ENCODE measurements at places on chromosomes 11 and 22.

DNA sequence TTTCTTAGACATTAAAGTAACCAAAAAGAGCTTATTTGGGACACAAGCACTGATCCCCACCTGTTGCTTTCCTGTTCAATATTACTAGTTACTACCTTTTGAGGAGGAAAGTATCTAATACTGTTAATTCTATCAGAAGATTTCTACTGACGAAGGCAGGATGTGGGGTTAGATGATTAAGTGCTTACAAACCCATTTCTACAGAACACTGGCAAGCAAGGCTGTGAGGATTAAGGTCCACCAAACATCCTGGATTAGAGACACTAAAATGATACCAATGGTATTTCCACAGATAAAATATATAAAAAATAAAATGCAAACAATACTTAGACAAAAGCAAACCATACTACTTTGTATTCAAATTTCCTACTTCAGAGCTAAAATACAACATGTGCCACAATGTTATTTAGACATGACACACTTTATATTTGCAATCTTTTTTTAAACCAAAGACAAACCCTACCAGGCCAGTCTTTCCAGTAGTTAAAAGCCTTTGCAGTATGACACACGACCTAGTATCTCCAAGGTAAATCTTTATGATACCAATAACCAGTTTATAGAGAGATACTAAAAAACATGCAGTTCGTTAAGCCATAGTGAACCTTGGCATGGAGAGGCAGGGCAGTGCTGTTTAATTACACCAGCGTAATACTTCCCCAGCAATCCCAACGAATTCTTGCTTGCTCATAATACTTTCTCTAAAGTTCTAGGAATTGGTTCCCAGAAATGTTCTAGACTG lies 71.2 kb upstream of the TP53AIP1 start:
- no peak for DNase-seq

DNA sequence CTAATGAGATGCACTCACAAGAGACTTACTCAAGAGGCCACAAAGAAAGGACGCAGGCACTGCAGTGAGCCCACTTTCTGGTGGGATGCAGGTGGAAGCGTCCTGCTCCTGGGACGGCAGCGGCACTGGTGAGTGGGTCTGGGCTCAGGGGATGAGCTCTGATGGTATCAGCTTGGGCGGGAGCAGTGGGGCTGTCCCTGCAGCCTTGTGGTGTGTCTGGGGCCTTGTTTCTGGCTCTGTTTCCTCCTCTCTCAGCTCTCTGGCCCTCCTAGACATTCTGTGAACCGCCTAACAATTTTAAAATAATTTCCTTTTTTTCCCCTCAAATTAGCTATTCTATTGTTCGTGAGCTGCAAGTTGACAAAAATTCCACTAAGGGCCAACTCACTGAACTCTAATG lies 8.8 kb upstream of the ST14 start:
- no peak for DNase-seq

- DNase-seq = no peak
Observed at GRCh38 chr22:48106715-48107259, 1344.3 kb downstream of the TBC1D22A start.

DNA sequence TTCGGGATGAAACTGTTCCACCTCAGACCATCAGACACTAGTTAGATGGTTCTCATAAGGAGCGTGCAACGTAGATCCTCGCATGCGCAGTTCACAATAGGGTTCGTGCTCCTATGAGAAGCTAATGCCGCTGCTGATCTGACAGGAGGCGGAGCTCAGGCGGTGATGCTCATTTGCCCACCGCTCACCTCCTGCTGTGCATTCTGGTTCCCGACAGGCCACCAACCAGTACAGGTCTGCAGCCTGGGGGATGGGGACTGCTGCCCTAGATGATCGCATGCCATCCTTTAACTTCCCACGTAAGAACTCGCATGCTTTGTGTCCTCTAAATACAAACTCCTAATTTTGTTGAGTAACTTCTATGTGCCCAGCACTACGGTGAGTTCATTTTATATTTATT lies 62.6 kb downstream of the EFCAB6 start:
- DNase-seq = no peak

GRCh38 chr11:44766112-44766971 lies 39.6 kb downstream of the TSPAN18 start:
- peak; percentile 93 for DNase-seq

DNA sequence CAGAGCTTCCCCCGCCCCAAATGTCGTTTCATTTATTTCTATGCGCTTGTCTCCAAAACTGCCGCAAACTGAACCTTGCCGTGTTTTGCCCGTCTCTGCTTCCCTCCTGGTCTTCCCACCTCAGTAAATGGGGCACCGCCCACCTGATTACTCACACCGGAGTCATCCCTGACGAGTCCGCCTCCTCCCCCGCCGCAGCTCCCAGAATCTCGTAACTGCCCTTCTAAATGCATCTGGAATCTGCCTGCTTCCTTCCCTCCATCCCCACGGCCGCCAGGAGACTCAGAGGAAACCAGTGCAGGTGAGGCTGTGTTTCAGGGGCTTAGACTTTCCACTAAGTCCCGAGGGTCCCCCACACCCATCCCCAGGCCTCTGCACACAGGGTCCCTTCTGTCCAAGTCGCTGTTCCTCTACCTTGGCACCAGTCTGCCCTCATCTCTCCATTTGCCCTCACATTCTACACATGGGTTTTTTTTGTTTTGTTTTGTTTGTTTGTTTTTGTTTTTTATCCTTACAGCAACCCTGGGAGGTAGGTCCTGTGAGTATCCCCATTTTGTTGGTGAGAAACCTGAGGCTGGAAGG lies 62.6 kb upstream of the PHF21B start:
- peak; percentile 27 for DNase-seq

DNA sequence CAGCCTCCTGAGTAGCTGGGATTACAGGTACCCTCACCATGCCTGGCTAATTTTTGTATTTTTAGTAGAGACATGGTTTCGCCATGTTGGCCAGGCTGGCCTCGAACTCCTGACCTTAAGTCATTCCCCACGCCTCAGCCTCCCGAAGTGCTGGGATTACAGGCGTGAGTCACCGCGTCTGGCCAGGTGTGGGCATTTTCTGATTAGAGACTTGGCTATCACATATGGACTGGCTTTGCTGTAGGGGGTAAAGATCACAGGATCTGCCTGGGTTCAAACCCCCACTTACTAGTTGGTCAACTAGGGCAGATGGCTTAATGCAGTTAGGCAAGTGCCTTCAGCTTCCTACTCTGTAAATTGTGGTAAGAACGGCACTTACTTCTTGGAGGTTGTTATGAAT lies 6.5 kb downstream of the CD248 start:
- no peak for DNase-seq

DNA sequence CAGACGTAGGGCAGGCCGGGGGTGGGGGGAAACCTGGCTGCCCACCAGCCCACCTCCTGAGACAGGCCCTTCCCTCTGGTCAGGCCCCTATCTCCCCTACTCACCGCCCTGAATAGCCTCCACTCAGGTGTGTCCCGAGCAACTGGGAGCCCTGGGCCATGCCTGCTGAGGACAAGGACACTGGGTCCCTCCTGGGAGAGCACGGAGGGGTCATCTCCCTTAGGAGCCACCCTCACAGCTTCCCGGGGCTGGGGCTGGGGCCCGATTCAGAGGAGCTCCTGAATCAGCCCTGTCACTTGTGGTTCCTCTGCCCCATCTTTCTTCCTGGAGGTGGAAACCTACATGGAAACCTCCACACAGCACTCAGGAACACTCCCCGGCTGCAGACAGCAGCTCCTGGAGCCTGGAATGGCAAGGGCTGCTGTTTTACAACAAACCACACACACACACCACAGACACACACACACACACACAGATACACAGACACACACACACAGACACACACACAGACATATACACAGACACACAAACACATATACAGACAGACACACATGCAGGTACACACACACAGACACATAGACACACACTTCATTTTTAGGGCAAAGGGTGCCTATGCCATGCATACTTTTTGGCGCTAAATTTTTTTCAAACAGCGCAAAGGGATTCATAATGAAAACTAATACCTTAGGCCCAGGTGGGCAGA lies 9.6 kb upstream of the EMID1 start:
- DNase-seq = no peak

- DNase-seq = no peak
Observed at GRCh38 chr11:82089426-82089825, 644.2 kb downstream of the FAM181B start.

DNA sequence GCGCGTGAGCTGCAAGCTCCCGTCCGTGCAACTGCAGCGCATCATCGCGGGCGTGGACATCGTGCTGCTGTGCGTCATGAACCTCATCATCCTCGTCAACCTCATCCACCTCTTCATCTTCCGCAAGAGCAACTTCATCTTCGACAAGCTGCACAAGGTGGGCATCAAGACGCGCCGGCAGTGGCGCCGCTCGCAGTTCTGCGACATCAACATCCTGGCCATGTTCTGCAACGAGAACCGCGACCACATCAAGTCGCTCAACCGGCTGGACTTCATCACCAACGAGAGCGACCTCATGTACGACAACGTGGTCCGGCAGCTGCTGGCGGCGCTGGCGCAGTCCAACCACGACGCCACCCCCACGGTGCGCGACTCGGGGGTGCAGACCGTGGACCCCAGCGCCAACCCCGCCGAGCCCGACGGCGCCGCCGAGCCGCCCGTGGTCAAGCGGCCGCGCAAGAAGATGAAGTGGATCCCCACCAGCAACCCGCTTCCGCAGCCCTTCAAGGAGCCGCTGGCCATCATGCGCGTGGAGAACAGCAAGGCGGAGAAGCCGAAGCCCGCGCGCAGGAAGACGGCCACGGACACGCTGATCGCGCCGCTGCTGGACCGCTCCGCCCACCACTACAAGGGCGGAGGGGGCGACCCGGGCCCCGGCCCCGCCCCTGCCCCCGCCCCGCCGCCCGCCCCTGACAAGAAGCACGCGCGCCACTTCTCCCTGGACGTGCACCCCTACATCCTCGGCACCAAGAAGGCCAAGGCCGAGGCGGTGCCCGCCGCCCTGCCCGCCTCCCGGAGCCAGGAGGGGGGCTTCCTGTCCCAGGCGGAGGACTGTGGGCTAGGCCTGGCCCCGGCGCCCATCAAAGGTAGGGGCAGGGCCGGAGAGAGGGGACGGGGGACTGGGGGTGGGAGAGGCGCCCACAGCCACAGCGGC lies 7.3 kb downstream of the PANX2 start:
- no peak for DNase-seq

DNA sequence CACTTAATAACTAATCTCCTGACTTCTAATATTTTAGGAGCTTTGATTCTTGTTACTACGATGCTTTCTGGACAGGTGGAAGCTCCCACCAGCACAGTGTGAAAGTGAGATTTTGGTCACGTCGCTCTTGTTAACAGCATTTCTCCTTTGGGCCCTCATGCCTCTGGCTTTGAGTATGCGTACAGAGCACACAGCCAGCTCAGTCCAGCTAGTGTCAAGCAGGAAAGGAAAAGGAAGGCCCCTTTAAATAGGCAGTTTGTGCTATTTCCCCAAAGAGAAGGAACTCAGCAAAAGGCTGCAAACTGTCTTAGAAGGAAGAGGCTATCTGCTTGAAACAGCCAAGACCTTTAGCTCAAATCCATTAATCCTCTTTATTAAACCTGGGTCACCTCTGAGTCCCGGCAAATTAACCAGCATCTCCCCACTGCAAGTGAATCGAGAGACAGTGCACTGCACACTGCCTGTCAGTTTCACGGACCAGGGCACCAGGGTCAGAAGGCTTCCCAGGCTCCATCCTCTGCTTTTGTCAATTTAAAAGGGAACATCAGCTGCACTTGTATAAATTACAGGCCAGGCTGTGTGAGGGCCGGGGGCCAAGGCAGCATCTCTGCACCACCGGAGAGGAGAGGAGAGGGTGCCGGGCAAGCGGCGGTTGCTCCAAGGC lies 34.7 kb downstream of the OPCML start:
- DNase-seq = no peak

DNA sequence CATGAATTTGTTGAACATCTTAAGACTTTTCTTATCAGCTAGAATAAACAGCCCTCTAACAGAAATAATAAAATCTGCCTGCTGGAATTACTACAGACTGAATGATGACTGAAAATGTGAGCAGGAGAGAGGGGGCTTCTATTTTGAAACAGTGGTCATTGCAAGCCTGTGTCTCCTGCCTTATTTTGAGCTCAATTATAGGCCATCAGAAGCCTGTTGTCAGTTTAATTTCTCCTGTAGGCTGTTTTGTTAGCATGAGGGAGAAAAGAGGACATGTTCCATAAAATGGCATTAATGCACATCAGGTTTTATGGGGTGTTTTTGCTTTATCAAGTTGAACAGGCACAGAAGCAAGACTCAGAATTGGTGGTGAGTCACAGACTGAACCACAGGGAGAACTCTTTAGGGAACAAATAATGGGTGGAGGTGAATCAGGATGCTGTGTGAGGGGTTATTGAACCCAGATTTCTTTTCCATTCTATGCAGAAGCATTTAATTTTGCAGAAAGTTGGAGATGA lies 129.1 kb downstream of the PARVA start:
- peak; percentile 50 for DNase-seq

DNA sequence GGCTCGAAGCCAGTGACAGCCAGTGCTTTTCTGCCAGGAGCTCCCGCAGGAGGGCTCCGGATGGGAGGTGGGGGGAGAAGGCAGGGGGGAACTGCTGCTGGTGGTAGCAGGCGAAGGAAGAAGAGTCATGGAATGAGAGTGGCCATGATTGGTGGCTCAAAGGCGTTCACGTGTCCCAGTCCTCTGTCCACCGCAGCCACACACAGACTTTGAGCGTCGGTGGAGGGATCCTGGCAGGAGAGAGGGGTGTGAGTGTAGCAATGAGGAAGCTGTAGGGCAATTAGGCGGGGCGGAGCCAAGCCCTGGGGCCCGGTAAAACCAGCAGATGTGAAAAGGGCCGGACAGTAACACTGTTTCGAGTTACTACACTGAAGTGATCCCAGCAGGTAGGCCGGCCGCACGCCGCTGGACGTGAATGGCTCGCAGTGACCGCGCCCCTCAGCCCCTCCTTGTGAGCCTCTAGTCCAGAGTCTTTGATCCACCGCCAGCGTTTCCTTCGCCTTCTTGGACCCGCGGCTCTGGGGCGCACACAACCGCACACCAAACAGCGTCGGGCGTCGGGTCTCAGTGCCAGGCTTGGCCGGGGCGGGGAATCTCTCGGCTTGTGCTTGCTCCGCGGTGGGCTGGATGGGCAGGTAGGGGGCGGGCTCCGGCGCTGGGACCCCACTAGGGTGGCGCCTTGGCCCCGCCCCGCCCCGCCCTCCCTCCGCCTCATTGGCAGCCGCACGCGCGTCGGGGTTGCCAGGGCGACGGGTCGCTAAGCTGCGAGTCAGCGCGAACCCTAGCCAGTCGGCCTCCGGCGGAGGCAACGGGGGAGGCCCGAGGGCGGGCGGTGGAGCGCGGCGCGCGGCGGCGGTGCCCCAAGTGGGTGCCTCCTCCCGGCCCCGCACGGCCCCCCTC lies at the start of gene LRRC10B:
Gene LRRC10B (plus strand): TSS at position 788 of the 900 bp plus-strand sequence. CDS start 250 bp downstream, outside the sequence.
- no peak for DNase-seq

- no peak for DNase-seq
Observed at GRCh38 chr11:129285402-129285786, 90.3 kb upstream of the BARX2 start.

GRCh38 chr22:26535603-26535908 lies 23.3 kb upstream of the TFIP11 start:
- no peak for DNase-seq

DNA sequence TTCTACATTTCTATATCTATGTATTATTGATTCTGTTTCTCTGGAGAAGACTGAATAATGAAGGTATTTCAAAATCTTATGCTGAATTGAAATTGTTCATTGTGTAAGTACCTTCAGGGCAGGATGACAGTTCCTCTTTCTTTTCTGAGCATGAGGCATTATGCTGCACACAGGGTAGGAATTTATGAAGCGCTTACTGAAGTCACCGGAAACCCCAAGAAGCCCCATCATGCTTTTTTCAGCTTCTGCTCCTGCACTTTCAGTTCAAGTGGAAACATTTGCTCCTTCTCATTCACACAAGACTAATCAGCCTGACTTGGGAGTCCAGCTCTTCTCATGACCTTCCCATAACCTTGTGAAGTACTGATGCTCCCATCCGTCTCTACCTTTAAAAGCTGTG lies 314.7 kb upstream of the SORL1-AS1 start:
- DNase-seq = no peak

GRCh38 chr11:6201481-6201880 lies 2.5 kb downstream of the OR52W1 start:
- DNase-seq = peak; percentile 15
